ENCODE measurements at places on chromosomes 16 and 17. TPM values are rescaled to one million over a fixed set of nuclear protein-coding genes. Genes with fewer than 3 reads are reported as not detected.

DNA sequence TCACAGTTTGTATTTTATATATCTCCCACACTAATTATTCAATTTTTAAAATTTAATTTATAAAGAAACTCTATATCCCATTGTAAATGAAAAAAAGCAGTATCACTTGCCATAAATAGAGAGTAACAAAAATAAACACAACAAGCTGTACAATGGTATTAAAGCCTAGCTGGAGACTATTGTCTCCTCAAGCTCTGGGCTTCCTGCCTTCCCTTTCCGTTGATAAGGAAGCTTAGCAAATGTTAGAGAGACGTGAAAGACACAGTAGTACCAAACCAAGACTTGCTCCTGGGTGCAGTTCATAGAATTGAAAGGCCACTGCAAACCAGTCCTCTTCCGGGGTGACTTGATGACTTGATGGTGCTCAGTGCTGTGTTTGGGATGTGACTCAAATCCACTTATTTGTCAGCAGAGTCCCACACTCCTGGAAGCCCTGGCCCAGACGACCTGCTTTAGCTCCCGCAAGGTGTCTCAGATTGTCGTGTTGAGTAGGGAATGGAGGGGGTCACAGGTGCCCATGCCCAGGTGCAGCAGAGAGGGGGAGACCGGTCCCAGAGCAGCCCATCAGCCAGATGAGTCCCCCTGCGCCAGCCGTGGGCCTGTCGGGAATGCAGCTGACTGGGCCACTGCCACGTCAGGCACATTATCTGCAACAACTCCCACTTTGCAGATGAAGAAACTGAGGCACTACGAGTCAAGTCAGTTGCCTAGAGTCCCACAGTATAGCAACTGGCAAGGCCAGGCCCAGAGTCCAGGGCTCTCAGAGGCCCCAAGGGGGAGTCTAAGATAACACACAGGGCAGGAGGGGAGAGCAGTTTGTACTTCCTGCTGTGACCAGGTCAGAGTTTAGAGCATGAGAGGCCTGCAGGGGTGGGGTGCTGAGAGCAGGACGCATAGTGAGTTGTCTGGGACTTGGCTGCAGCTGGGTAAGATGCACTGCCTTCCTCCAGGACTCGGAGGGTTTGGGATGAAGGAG, 40.5 kb downstream of the PSME3IP1 start:
- H3K36me3 ChIP-seq: no peaks in the 10 kb centered on the region
- no peak overlapping the region for H3K27ac ChIP-seq
- H3K27me3 ChIP-seq: no peaks in the 10 kb centered on the region
- no peak for DNase-seq

GRCh38 chr16:89173174-89173921, 1.8 kb downstream of the CDH15 start:
- H3K27ac ChIP-seq: no peak overlapping the region
- no peak overlapping the region for H3K4me3 ChIP-seq
- no peaks in the 10 kb centered on the region for H3K27me3 ChIP-seq
- no peaks in the 10 kb centered on the region for H3K36me3 ChIP-seq

- peaks cover 5% of the 10 kb centered on the region for H3K27me3 ChIP-seq
- no peak overlapping the region for H3K4me3 ChIP-seq
- H3K27ac ChIP-seq: no peak overlapping the region
Measured at GRCh38 chr17:50527949-50528474, 4.5 kb upstream of the EPN3 start.

DNA sequence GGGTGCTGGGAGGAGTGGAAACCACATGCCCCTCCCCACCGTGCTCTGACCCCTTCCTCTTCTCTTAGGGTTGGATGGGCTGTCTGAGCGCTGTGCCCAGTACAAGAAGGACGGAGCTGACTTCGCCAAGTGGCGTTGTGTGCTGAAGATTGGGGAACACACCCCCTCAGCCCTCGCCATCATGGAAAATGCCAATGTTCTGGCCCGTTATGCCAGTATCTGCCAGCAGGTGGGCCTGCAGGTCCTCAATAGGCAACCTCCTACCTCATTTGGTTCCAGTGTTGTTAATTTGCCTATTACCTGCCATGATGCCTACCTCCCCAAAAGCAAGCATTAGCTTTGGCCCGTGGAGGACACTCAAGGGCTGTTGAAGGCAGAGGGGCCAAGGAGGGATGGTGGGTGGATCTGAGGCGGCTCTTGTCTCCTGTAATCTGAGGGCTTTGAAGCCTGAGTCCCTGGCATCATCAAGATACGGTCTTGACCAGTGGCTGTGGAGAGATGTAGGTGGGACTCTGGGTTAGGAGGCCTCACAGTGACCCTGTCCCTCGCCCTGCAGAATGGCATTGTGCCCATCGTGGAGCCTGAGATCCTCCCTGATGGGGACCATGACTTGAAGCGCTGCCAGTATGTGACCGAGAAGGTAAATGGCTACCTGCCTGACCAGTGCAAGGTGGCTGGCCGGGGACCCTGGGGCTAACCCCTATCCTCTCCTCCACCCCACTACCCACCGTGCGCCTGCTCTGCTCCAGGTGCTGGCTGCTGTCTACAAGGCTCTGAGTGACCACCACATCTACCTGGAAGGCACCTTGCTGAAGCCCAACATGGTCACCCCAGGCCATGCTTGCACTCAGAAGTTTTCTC, 3.4 kb downstream of the ALDOA start:
- peak; percentile 49 for DNase-seq
- no peak overlapping the region for H3K4me3 ChIP-seq
- H3K27me3 ChIP-seq: no peaks in the 10 kb centered on the region
- H3K36me3 ChIP-seq: peaks cover 32% of the 10 kb centered on the region

DNA sequence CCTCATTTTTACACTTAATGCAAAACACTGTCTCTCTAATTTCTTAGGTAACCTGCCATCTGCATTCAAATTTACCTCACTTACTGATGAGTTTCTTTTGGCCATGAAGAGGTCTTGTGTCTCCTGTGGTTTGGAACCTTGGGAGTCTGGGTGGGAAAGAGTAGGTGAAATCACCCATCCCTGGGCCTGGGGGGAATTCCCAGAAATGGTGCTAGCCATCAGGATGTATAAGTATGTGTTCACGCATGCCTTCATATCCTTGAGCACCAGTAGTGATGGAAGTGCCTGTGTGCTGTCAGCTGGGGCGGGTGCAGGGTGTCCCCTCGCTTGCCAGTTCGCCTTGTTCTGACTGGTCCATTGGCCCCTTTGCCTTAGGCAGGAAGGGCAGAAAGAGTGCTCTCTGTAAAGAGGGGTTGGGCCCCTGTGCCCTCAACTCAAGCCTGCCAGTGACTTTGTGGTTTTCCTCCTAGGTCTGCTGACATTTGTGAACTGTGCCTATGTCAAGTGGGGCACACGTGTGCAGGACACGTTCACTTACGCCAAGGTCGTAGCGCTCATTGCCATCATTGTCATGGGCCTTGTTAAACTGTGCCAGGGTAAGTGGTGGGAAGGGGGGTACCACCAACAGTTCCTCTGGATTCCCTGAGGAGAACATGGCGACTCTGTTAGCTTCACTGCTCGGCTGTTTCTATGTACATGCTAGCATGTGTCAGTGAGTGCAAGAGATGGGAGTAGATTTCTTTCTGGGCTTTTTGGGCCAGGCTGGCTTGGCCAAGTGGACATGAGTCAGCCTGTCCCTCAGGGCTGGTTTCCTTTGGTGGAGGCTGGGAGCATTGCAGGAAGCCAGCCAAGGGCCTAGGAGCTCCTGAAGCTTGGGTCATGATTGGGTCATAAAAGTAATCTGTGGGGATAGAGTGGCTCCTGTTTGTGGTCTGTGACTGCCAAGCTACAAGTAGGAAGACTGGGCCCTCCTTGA, 23.2 kb downstream of the SLC7A6OS start:
- H3K4me1 ChIP-seq: no peaks in the 10 kb centered on the region
- peak overlapping the region; percentile 10 for H3K27ac ChIP-seq
- DNase-seq: no peak
- H3K27me3 ChIP-seq: no peaks in the 10 kb centered on the region

- H3K4me1 ChIP-seq: peaks cover 3% of the 10 kb centered on the region
- peak; percentile 73 for DNase-seq
- no peaks in the 10 kb centered on the region for H3K27me3 ChIP-seq
- no peak overlapping the region for H3K27ac ChIP-seq
- H3K4me3 ChIP-seq: no peak overlapping the region
- no peaks in the 10 kb centered on the region for H3K36me3 ChIP-seq
Measured at GRCh38 chr17:32319548-32319905, 22.4 kb downstream of the C17orf75 start.

GRCh38 chr17:82331345-82331939, 2.1 kb downstream of the SECTM1 start:
- peaks cover 12% of the 10 kb centered on the region for H3K4me1 ChIP-seq
- no peak overlapping the region for H3K4me3 ChIP-seq
- H3K27me3 ChIP-seq: peaks cover 28% of the 10 kb centered on the region

GRCh38 chr16:16176328-16176727, 47.0 kb downstream of the ABCC6 start:
- H3K27me3 ChIP-seq: no peaks in the 10 kb centered on the region
- no peak overlapping the region for H3K27ac ChIP-seq
- H3K36me3 ChIP-seq: peaks cover 24% of the 10 kb centered on the region
- H3K4me3 ChIP-seq: no peak overlapping the region
- no peak for DNase-seq
- H3K4me1 ChIP-seq: no peaks in the 10 kb centered on the region

GRCh38 chr17:64125937-64126336, 4.0 kb downstream of the ERN1 start:
- DNase-seq: no peak
- H3K4me3 ChIP-seq: no peak overlapping the region
- H3K36me3 ChIP-seq: no peaks in the 10 kb centered on the region

GRCh38 chr17:57097832-57098421, 12.9 kb downstream of the AKAP1 start:
- H3K27me3 ChIP-seq: no peaks in the 10 kb centered on the region
- H3K4me1 ChIP-seq: peaks cover 18% of the 10 kb centered on the region
- no peak for DNase-seq
- H3K36me3 ChIP-seq: no peaks in the 10 kb centered on the region
- H3K27ac ChIP-seq: peak overlapping the region; percentile 28
- H3K4me3 ChIP-seq: no peak overlapping the region

GRCh38 chr16:1774448-1774780, 1.5 kb upstream of the MRPS34 start:
- no peak overlapping the region for H3K27ac ChIP-seq
- peaks cover 5% of the 10 kb centered on the region for H3K36me3 ChIP-seq
- no peaks in the 10 kb centered on the region for H3K27me3 ChIP-seq
- H3K4me3 ChIP-seq: peak overlapping the region; percentile 89
- no peak for DNase-seq
- no peaks in the 10 kb centered on the region for H3K4me1 ChIP-seq

GRCh38 chr16:79932572-79932971, 332.0 kb upstream of the MAF start:
- H3K4me1 ChIP-seq: no peaks in the 10 kb centered on the region
- H3K36me3 ChIP-seq: no peaks in the 10 kb centered on the region
- H3K27ac ChIP-seq: peak overlapping the region; percentile 41

- H3K27me3 ChIP-seq: no peaks in the 10 kb centered on the region
- peaks cover 11% of the 10 kb centered on the region for H3K36me3 ChIP-seq
- H3K27ac ChIP-seq: peak overlapping the region; percentile 42
- H3K4me3 ChIP-seq: no peak overlapping the region
- H3K4me1 ChIP-seq: peaks cover 56% of the 10 kb centered on the region
- DNase-seq: no peak
Measured at GRCh38 chr17:82239401-82239925, 10.6 kb downstream of the SLC16A3 start.

- no peak overlapping the region for H3K27ac ChIP-seq
- no peaks in the 10 kb centered on the region for H3K4me1 ChIP-seq
- H3K27me3 ChIP-seq: no peaks in the 10 kb centered on the region
- no peak for DNase-seq
Measured at GRCh38 chr16:51509336-51509735, 358.3 kb upstream of the SALL1 start.

DNA sequence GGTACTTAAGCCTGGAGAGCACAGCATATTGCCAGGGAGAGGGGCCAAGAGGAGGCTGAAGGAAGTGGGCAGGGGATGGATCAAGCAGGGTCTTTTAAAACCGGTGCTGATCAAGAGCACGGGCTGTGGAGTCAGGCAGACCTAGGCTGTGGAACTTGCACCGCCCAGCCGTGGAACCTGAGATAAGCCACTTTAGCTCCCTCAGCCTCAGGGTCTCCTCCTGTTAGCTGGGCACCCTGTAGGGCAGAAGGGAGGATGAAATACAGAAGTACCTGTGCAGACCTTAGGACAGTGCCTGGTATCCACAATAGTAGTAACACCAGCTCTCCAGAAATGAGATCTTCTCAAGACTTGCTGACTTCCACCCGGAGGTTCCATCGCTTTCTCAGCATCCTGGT, 9.3 kb downstream of the ODAD4 start:
- no peak overlapping the region for H3K27ac ChIP-seq
- DNase-seq: no peak

GRCh38 chr16:54360681-54361080, 74.1 kb upstream of the IRX3 start:
- H3K4me3 ChIP-seq: no peak overlapping the region
- H3K4me1 ChIP-seq: no peaks in the 10 kb centered on the region
- DNase-seq: no peak
- no peak overlapping the region for H3K27ac ChIP-seq
- H3K27me3 ChIP-seq: peaks cover 10% of the 10 kb centered on the region
- H3K36me3 ChIP-seq: no peaks in the 10 kb centered on the region

- H3K4me3 ChIP-seq: no peak overlapping the region
- peaks cover 10% of the 10 kb centered on the region for H3K36me3 ChIP-seq
- H3K27me3 ChIP-seq: no peaks in the 10 kb centered on the region
- DNase-seq: peak; percentile 27
- H3K27ac ChIP-seq: peak overlapping the region; percentile 97
Measured at GRCh38 chr17:7579834-7580603, 581 bp downstream of the CD68 start.

- peaks cover 2% of the 10 kb centered on the region for H3K4me1 ChIP-seq
- H3K4me3 ChIP-seq: no peak overlapping the region
- no peaks in the 10 kb centered on the region for H3K27me3 ChIP-seq
Measured at GRCh38 chr17:17842111-17842876, 5.5 kb upstream of the SREBF1 start.

DNA sequence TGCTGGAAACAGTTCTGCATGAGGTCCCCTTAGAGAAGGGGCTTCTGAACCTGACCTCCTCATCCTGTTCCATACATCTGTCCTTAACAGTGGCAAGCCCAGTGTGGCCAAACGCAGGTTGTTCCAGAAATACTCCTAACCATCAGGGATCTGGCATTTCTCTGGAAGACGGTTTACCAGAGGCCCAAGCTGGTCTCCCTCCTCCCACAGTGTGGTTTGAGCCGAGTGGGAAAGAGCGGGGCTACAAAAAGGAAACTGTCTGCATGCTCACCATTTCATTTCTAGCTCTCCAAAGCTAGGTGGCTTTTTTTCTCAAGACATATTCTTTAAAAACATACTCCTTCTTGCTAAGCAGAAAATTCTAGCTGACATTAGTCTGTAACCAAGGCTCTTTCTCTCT, 6.0 kb downstream of the MXRA7 start:
- no peaks in the 10 kb centered on the region for H3K27me3 ChIP-seq
- H3K4me1 ChIP-seq: no peaks in the 10 kb centered on the region
- no peak overlapping the region for H3K27ac ChIP-seq
- no peak for DNase-seq
- no peaks in the 10 kb centered on the region for H3K36me3 ChIP-seq

GRCh38 chr17:45440161-45440778, 7.6 kb upstream of the ARHGAP27 start:
- H3K27ac ChIP-seq: peak overlapping the region; percentile 72
- H3K4me3 ChIP-seq: no peak overlapping the region
- H3K36me3 ChIP-seq: no peaks in the 10 kb centered on the region
- peaks cover 5% of the 10 kb centered on the region for H3K4me1 ChIP-seq
- H3K27me3 ChIP-seq: no peaks in the 10 kb centered on the region
- DNase-seq: peak; percentile 20

Gene C16orf95
- 4.8 TPM for polyA plus RNA-seq

Gene ICAM2
- polyA plus RNA-seq: 4.5 TPM

Gene FN3K
- 22.4 TPM for polyA plus RNA-seq

Gene SLC5A11
- 14.0 TPM for polyA plus RNA-seq

Gene TNP2
- not detected for polyA plus RNA-seq

Gene SOX9
- 3.0 TPM for polyA plus RNA-seq

Gene SLC2A4
- polyA plus RNA-seq: 0.31 TPM

Gene CMTM1
- not detected for polyA plus RNA-seq

Gene ELMO3
- 36.3 TPM for polyA plus RNA-seq

Gene MPP2
- polyA plus RNA-seq: 0.27 TPM

Gene CDK3
- 71.3 TPM for polyA plus RNA-seq

Gene CTRB2
- not detected for polyA plus RNA-seq

Measured in small intestine (tissue), 16 donors.